ENCODE measurements at places on chromosomes 4 and X.

DNA sequence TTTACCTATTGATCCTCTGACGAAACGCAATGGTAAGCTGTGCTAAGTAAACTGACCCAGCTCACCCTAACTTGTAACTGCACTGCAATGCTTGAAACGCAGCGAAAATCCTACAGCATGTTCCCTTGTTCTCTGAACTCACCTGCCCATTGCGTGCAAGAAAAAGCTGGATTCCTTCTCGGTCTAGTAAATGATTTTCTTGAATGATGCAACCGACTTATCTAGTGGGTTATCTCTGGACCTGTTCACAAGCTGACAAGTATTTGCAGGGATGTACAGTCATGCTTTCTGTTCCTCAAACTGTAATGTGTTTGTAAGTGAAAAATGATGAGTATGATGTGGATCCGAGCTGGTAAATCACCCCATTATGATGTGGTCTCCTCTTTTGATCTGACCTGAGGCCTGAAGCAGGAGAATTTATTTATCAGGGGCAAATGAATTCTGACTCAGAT lies 140.1 kb downstream of the BTC start:
- DNase-seq = no peak

GRCh38 chr4:158826057-158826456 lies 57.2 kb downstream of the FNIP2 start:
- no peak for DNase-seq

DNA sequence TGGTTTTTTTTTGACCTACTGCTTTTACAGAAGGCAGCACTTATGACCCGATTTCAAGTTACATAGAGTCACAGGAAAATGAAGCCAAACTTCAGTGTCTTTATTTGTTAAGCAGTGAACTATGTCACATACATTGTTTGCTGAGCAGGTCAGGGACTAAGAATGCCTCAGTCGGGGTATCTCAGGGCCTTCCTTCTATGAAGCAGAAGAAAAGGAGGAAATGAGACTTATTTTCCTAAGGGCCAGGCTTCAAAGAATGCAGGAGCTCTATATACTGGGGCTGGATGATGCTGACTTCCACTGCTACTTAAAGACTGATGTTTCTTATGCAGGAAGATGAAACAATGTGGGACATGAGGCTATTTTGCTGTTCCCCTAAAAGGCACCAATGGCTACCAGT lies 558.4 kb upstream of the IGFBP7 start:
- no peak for DNase-seq

DNA sequence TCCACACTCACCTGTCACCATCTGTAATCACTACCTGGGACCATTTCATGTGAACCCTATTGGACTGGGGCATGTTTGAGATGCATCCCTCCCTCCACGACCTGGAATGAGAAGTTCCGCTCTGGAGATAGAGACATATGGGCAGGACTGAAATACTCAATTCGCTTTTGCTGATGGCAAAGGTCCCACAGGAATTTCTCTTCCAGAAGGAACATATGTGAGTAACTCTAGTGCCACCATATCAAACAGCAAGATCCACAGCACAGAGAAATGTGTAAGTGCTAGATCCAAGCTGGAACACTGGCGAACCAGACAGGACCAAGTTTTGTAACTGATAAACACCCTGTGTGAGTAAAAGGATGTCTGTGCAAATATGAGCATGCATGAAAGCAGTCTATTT lies 43.9 kb downstream of the SEL1L3 start:
- no peak for DNase-seq

DNA sequence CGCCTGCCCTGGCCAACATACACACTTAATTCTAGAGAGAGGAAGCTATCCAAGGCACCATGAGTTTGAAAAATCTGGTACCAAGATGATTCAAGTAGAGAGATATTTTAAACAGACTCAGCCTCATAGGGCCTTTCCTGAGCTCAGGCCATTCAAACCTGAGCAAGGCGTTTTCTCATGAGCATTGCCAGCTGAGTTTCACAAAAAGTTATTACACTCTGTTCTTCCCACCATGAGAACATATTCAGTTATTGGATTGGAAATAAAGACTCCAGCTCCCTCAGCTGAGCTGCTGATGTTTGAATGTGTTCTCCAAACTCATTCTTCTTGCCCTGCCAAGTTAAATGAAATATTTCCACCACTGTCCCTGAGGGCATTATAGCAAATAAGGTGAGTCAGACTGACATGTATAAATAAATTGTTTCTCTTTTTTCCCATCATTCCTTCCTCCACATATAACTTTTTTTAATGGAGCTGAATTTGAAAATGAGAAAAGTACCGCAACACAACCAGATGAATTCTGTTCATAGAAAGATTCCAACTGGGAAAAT lies 429.6 kb downstream of the RAB28 start:
- no peak for DNase-seq

Data from KBM-7 (cell line).